ENCODE measurements at places on chromosomes 1 and 21. TPM values are rescaled to one million over a fixed set of nuclear protein-coding genes. Genes with fewer than 3 reads are reported as not detected.

DNA sequence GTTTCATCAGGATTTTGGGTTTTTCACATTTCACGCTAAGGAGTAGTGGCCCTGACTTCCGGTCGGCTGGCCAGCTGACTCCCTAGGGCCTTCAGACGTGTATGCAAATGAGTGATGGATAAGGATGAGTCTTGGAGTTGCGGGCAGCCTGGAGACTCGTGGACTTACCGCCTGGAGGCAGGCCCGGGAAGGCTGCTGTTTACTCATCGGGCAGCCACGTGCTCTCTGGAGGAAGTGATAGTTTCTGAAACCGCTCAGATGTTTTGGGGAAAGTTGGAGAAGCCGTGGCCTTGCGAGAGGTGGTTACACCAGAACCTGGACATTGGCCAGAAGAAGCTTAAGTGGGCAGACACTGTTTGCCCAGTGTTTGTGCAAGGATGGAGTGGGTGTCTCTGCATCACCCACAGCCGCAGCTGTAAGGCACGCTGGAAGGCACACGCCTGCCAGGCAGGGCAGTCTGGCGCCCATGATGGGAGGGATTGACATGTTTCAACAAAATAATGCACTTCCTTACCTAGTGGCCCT lies 23.1 kb upstream of the TNFRSF1B start:
- peaks cover 3% of the 10 kb centered on the region for H3K27me3 ChIP-seq
- peaks cover 49% of the 10 kb centered on the region for H3K4me1 ChIP-seq
- peak overlapping the region; percentile 34 for H3K4me3 ChIP-seq
- DNase-seq: no peak
- peak overlapping the region; percentile 82 for H3K27ac ChIP-seq
- H3K36me3 ChIP-seq: no peaks in the 10 kb centered on the region

DNA sequence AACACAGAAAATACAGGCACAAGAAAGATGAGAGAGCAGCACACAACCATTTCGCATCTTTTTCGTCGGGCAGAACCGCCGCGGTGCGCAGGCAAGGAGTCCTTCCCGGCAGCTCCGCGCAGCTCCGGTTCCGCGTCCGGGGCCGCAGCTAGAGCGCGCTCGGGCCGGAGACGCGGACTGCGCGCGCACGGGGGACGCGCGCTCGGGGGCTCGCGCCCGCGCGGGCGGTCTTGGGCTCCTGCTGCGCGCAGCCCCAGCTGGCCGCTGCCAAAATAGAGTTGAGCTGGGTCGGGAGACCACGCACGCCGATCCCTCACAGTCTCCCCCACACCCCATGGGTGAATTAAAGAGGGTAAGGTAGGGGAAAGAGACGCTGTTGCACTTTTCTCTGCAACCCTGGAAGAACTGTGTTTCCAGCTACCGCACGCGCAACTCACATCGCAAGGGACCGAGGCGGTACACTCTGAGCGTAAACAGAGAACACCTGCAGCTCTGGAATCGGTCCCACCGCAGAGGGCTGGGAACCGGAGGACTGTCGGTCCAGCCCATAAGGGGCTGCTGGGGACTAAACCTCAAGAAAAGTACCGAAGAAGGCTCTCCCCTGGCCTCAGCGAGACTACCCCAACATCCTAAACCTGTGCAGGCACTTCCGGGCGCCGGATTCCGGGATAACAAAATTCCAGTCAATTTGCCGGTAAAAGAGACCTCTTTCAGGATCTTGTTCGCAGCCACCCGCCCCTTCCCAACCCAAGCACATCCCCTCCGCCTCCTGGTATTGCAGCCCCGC lies 1.7 kb downstream of the NR5A2 start:
- no peaks in the 10 kb centered on the region for H3K36me3 ChIP-seq
- peak overlapping the region; percentile 55 for H3K4me3 ChIP-seq
- no peak overlapping the region for H3K27ac ChIP-seq
- H3K27me3 ChIP-seq: peaks cover 15% of the 10 kb centered on the region

DNA sequence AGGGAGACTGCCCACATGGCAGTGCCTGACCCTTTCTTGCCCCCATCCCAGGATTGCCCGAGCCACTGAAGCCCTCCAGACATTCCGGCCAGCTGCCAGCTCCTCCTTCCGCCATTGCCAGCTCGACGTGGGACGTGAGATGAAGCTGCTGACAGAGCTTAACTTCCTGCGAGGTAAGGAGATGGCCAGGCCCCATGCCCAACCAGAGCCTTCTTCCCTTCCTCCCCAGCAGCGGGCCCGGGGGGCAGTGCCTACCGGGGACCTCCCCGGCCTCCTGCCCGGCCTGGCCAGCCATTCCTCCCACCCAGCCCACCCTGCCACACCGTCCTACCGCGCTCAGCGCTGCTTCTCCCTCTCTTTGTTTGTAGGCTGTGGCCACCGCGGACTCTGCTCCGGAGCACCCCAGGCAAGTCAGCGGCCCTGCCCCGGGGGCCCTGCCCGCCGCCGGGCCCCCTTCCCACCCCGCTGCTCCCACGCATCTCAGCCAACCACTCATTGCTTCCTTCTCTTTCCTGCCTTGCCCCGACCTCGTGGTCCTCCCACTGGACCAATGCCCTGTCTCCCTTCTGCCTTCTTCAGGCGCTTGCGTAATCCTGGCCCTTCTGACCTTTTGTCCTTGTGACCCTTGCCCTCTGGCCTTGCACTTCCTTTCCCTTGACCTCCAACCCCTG lies 4.9 kb downstream of the TRIM46 start:
- H3K27ac ChIP-seq: no peak overlapping the region
- H3K36me3 ChIP-seq: no peaks in the 10 kb centered on the region
- DNase-seq: no peak
- H3K4me3 ChIP-seq: no peak overlapping the region
- H3K4me1 ChIP-seq: peaks cover 21% of the 10 kb centered on the region

GRCh38 chr1:165496501-165496900 lies 47.3 kb upstream of the LRRC52 start:
- H3K27ac ChIP-seq: no peak overlapping the region
- no peaks in the 10 kb centered on the region for H3K36me3 ChIP-seq
- H3K27me3 ChIP-seq: no peaks in the 10 kb centered on the region
- no peaks in the 10 kb centered on the region for H3K4me1 ChIP-seq
- DNase-seq: no peak

The RPE65 gene
- not detected for polyA plus RNA-seq

GRCh38 chr1:204420039-204421004 lies 8.7 kb upstream of the PPP1R15B start:
- no peak for DNase-seq
- H3K27me3 ChIP-seq: no peaks in the 10 kb centered on the region
- H3K4me1 ChIP-seq: peaks cover 32% of the 10 kb centered on the region
- no peak overlapping the region for H3K27ac ChIP-seq
- H3K36me3 ChIP-seq: peaks cover 7% of the 10 kb centered on the region

All from immature natural killer cell (primary cell).